NCI-H524 treated with DMSO at 0.1 percent for 48 hours (cell line): ENCODE measurements at places on chromosomes 1 and 21.
A peak's percentile ranks its signal among the peaks of the same experiment; 100 is the strongest.

DNA sequence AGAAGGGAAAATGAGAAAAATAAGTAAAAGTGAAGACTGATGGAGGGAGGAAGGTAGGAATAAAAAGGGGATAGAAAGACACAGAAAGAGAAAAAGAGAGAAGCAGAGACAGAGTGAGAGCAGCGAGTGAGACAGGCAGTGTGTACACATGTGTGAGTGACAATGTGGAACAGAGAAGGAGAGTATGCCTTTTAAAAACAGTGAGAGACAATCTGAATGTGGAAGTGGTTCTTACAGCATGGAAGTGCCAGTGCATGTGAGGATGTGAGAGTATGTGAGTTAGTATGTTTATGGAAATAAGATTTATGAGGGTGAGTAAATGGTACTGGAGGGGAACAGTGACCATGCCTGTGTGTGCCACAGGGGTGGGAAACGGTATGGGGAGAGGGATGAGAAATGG lies 1.2 kb downstream of the NEGR1 start:
- DNase-seq: no peak

GRCh38 chr1:168939110-168939946 lies 167.2 kb upstream of the ATP1B1 start:
- DNase-seq: no peak

GRCh38 chr1:157696966-157697628 lies 3.5 kb downstream of the FCRL3 start:
- no peak for DNase-seq

GRCh38 chr1:153577624-153578051 lies 12.0 kb upstream of the S100A2 start:
- DNase-seq: no peak

- no peak for DNase-seq
Observed at GRCh38 chr1:222275001-222275728, 272.7 kb downstream of the HHIPL2 start.

DNA sequence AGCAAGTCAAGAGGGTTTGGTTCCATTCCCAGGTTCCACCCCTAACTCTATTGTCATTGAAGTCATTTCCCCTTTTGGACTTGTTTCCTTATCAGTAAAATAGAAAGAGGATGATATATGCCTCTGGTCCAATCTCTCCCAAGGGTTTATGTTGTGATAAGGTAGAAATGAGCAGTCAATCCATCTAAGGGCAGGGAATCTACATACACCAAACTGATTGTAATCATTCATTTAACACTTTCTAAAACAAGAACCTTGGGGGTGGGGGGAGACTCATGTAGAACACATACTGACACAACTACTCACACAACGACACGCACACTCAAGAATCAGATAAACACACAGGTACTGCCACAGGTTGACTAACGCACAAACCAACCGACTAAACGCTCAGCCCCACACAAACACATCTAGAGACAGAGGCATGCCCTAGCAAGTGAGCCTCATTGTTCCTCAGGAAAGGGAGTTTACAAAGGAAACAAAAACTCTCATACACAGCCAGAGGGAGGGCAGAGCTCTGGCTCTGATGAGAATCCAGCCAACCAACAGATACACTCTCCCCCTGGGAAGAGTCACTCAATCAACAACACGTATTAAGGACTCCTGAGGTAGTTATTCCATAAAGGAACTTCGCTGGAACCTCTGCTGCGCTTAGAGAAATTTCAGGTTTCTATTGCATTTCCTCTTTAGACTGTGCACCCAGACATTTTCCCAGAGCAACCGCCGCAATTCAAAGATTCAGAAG lies 1.0 kb downstream of the F11R start:
- no peak for DNase-seq

DNA sequence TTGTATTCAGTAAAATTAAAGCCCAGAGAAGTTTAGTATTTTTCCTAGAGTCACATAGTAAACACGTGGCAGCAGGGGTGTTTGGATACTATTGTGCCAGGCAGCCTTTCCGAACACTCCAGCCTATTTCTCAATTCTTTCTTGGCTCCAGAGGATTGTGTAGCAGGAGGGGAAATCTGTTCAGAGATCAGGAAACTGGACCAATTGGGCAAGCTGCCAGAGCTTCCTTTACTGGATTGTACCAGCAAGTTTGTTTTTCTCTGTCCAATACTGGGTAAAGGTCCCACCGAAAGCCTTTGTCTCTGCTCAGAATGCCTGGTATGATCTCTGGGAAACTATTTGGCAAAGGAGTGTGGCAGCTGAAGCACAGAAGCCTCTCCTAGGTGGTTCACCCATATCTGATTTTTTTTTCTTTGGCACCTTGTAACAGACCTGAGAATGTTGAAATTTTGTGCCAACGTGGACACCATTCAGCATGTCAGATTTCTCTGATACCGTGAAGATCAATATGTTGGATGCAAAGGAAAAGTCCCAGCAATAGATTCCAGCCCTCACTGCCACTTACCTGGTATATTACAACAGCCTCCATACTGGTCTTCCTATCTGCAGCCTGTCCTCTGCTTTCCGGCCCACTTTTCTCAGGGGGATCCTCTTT lies 126.2 kb downstream of the FGGY start:
- DNase-seq: no peak

DNA sequence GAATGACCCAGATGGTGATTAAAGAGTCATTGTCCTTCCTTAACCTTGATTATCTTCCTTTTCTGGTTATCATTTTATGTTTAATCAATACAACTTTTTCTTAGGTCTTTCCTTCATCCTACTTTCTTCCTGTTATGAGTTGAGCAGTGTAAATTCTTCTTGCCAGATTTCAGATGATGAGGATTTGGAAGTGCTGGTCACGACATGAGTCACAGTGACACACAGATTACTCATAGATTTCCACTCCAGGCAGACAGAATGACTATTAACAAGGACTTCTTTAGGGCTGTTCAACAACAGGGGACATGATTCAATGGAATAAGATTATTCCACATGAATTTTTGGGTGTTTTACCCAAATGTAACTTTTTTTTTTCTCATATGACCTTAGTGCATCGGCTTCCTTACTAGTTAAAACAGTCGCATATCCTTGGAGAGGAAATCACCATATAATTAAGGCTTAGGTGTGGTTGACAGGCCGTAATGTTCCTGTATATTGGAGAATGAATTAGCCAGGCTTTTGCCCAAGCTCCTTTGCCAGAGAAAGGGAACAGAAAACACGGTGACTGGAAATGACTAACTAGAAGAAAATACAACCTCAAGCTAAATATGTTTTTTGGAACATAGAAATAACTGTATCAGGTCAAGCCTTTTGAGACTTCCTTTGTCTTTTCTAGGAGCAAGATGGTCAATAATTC lies 44.2 kb downstream of the PRRX1 start:
- no peak for DNase-seq

GRCh38 chr1:73770109-73770905 lies 427.7 kb downstream of the LRRIQ3 start:
- DNase-seq: no peak

DNA sequence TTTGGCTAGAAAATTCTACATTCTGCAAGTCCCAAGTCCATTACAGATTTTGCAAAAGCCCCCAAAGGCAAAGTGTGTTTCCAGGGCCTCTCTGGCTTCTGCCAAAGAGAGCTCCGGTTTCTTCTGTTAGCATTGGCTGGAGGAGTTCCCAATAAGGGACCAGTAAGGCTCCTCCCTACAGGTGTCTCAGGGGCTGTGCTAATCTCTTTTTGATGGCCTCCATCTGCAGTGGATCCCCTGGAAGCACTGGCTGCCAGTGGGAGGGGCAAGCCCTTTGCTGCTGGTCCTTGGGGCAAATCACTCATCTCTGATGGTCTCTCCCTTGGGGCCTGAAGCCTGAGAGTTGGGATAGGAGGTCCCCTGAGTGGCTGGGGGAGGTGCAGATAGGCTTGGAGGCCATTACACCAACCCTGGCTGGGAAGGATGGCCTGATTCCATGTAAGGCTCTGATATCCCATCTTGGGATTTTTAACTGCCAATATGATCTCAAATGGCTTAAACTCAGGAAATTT lies 89.1 kb upstream of the USP24 start:
- DNase-seq: peak; percentile 22

DNA sequence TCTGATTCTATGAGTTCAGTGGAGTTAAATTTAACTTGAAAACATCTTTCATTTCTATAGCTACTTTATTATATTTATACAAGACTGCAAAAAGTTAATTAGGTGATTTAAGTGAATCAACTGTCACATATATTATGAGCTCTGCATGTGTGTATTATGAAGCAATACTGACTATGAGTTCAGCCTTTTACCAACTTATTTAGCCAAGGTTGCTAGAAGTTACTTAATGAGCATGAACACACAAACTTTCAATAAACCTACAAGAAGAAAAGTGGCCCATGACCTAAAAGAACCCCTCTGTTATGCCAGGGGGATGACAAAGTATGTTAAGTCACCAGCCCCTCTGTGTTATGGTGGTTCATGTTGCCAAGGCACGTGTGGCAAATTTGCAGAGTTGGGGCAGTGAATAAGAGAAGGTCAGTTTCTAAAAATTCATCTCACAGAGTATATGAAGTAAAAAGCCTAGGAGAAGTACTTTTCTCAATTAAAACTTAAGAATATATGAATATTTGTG lies 86.7 kb upstream of the LYPLAL1 start:
- no peak for DNase-seq
